ENCODE measurements at places on chromosomes 4 and X.

- DNase-seq = no peak
Observed at GRCh38 chr4:54902976-54903375, 222.4 kb downstream of the KDR start.

DNA sequence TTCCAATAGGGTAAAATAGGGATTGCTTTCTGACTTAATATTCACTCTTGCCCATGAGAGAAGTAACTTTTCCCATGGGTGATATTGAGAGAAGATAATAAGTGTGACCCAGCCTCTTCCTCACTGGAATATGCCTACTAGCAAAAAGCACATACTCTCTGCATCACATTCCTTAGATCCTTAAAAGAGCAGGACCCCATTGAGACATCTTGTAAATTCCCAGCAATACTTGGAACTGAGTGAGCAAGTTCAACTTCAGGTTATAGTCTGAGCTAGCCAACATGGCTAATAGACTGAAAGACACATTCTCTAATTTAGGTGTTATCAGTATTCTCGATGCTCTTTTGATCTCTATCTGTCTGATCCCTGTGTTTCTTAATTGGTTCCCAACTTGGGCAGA is 1372.3 kb downstream of the STIM2 start:
- DNase-seq = no peak

GRCh38 chrX:46683048-46683447 is 75.9 kb downstream of the SLC9A7 start:
- DNase-seq = no peak

DNA sequence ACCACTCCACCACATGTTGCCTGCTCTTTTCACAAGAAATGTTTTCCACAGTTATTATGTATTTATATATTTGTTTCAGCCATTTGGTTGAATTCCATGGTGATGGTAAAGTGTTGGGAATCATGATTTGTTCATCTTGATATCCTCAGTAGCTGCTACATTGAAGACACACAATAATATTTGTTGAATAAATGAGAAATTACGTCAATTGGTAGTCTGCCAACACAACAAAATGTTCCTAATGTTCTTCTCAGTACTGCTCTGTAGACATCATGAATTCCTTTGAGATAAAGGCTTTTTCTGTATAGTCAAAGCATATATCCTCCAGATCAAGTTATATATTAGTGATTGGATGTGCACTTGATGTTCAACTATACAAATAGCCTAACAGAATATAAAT is 29.5 kb downstream of the CXXC4 start:
- no peak for DNase-seq
